ENCODE measurements at places on chromosomes 3 and 15.

- no peak for DNase-seq
These were observed 130.2 kb upstream of the TOPAZ1 start for GRCh38 chr3:44111482-44111881.

DNA sequence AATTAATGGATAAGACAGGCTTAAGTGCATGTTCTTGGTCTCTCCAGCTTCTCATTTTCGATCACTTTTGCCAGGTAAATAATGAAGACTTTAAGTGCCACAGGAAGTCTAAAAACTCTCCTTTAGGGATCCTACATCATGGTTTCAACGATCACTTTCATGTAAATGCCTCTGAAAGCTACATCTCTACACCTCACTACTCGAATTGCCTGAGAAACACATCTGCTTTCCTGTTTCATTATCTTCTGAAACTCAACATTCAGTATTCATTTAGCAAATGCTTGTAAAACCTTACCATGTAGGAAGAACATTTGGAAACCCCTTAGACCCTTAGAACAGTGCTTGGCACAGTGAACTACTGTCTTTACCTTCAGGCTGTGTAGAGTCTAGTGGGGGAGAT lies 16.2 kb downstream of the THAP10 start:
- no peak for DNase-seq

DNA sequence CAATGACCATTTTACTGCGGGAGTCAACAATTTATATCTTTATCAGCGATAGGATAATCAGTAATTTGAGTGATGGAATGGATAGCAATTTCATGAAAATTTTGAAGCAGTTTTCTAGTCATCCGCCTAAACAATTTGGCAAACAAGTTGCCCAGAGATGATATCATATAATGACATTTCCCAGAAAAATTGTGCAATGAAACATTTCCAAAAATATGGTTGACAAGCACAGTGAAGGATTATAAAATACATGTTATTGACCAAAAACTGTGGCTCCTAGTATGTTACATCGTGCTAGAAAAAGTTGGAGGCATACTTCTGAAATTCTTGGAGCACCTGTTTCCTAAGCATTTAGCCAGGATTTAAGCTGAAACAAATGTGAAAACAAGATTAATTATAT lies 145.1 kb downstream of the GHSR start:
- DNase-seq, result no peak

- peak; percentile 81 for DNase-seq
These were observed at the start of gene KAT2B for GRCh38 chr3:20039765-20040547. KAT2B (plus strand) TSS chr3:20040446; CDS start chr3:20040478, 32 bp downstream.

- no peak for DNase-seq
These were observed 31.5 kb downstream of the CRTAP start for GRCh38 chr3:33145221-33145900.

- DNase-seq, result no peak
These were observed 209.9 kb downstream of the NTRK3 start for GRCh38 chr15:88046576-88047129.

DNA sequence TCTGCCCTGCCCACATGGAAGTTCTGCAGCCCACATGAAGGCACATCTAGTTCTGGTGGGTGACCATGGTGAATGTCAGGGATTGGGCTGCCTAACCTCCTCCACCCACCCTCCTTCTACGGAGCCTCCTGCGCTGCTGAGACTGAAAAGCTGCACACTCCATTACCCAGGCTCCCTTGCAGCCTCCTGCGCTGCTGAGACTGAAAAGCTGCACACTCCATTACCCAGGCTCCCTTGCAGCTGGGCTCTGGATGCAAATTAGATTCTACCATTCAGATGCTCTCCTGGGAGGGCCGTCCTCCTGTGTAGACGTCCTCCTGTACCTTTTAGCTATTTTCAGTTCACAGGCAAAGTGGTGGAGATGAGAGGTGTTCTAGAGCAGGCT lies 32.1 kb downstream of the POMGNT2 start:
- no peak for DNase-seq

- DNase-seq, result peak; percentile 43
These were observed 214.5 kb upstream of the P2RY1 start for GRCh38 chr3:152620395-152620794.

DNA sequence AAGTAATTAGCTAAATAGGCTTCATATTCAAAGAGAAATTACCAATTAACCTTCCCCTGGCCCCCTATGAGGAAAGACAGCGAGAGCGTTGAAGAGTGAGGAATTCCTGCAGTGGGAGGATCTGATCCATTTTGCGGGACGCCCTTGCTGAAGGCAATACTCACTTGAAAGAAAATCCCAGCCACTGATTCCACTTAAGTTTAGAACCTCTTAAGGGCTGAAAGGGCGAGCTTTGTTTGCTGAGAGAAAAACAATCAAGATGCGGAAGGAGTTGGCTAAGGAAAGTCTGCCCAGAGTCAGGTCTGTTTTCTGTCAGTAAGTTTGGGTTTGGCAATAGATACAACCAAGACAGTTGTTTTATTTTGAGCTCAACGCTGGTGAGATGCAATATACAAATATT lies 102.8 kb upstream of the GBE1 start:
- DNase-seq, result no peak

DNA sequence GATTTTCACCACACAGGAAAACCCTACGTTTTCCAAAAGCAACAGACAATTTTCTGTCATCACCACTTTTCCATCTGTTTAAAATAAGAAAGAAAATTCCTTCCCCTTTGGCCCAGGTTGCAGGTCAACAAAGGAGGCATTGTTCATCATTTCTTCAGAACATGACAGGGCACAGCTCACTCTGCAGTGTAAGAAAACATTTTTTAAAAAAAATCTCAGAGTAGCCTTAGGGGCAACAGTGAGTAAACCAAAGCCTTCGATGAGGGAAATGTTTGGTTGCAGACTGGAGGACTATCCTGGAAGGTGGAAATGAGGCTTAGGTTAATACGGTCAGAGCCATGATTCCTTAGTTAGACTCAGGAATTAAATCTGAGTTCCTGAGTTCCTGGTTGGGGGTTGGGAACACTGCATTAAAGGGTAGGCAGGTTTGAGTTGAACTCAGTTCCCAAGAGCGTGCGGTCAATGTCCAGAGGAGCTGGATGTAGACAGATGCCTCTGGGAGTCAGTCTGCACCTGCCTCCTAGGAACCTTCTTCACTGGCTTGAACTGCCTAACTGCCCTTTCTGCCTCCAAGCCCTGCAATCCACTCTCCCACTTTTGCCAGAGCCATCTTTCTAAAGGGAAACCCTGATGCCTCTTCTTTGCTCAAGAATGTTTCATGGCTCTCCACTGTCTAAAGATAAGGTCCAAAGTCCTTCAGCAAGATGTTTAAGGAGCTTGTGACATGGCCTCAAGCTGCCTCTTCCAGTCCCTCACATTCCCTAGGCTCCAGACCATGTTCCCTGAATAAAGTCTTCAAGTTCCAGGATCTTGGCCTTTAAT lies 3.3 kb upstream of the HES1 start:
- DNase-seq, result no peak

GRCh38 chr15:75153087-75153486 lies 48.6 kb upstream of the C15orf39 start:
- no peak for DNase-seq

GRCh38 chr3:60064210-60065178 lies 1014.7 kb upstream of the CFAP20DC start:
- no peak for DNase-seq

- DNase-seq, result no peak
These were observed 199.2 kb upstream of the SLC2A2 start for GRCh38 chr3:171225708-171226107.

DNA sequence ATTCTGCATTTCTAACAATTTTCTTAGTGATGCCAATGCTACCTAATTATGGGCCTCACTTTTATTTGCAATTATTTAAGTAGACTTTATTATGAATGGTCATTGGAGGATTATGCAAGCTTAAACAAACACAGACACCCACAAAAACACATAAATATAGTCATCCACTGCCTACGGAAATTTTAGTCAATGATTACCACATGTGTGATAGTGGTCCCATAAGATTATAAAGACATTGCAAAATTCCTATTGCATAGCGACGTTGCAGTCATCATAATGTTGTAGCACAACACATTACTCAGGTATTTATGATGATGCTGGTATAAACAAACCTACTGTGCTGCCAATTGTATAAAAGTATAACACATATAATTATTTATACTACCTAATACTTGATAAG lies 247.8 kb upstream of the ALCAM start:
- DNase-seq, result no peak

DNA sequence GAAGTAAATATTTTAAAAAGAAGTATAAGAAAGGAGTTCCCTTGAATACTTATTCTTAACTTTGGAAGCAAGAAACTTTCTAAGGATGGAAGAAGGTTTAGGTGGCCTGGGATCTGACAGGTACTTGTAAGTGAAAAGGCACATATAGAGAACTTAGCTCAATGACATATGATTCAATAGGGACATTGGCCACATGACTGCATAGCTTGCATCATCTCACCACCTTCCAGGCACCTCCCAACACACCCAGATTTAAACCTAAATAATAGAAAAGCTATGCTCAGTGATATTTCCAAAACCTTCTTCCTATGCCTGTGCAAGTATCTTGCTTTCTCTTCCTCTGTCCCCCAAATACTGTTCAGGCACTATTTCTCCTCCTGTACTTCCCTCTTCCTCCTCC lies 4.7 kb upstream of the P2RY1 start:
- DNase-seq, result no peak

GRCh38 chr15:60052796-60053195 lies 48.7 kb downstream of the FOXB1 start:
- no peak for DNase-seq

DNA sequence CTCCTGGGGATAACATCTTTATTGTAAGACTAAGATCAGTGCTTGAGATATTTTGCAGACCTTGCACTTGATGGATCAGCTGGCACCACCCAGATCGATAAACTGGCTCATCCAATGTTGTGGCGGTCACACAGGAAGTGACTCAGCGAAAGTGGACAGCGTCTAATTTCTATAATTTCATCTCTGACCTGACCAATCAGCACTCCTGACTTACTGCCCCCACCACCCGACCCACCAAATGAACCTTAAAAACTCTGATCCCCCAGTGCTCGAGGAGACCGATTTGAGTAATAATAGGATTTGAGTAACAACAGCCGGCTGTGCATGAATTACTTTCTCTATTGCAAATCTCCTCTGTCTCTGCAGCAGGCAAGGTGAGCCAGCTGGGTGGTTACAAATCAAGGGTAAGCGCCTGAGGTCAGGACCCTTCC lies 62.7 kb upstream of the RNU6-1 start:
- DNase-seq, result no peak

- no peak for DNase-seq
These were observed 14.2 kb downstream of the ZNF80 start for GRCh38 chr3:114223143-114223542.

- peak; percentile 2 for DNase-seq
These were observed 22.1 kb downstream of the SNTN start for GRCh38 chr3:63674586-63674985.

- DNase-seq, result no peak
These were observed 11.6 kb downstream of the WWTR1 start for GRCh38 chr3:149646181-149646766.

- no peak for DNase-seq
These were observed 1458.4 kb upstream of the CADM2 start for GRCh38 chr3:83500422-83500821.

- DNase-seq, result no peak
These were observed 269.0 kb upstream of the TBC1D5 start for GRCh38 chr3:18011387-18011786.

GRCh38 chr15:78264304-78265136 lies at the start of gene DNAJA4:
DNAJA4 (plus strand) TSS chr15:78264562; CDS start chr15:78264764, 202 bp downstream.
- peak; percentile 40 for DNase-seq

DNA sequence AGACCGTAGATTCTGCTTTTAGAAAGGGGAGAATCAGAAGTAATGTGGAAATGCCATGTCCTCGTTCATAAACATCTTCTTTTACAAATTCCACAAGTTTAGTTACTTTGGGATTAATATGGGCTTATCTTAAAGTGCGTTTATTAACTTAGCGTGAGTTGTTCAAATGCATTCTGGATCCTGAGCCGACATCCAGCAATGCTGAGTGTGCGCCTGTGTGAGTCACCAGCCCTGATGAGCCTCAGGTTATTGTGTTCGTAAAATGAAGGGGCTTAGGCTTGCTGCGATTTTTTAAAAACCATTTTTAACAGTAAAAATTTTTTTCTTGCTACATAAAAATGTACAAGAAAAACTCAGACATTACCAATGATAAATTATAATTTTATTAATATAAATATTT lies 57.9 kb downstream of the TFRC start:
- DNase-seq, result no peak

DNA sequence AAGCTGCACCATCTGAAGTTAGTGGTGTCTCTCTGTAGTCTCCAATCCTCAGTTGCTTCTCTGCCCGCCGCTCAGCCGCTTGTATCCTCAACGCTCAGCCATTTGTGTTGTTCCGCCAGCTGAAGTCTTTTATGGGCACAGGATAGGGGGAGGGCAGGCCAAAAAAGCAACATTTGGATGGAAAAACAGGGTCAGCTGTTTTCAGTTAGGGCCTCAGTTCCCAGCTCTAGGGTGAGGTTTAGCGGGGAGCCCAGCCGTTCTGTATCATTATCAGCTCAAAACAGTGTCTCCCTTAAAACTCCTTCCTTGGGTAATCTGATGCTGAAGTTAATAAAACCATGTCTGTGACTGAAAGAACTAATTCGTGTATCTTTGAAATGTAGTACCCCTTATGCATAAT lies 329.5 kb upstream of the AZI2 start:
- DNase-seq, result no peak

DNA sequence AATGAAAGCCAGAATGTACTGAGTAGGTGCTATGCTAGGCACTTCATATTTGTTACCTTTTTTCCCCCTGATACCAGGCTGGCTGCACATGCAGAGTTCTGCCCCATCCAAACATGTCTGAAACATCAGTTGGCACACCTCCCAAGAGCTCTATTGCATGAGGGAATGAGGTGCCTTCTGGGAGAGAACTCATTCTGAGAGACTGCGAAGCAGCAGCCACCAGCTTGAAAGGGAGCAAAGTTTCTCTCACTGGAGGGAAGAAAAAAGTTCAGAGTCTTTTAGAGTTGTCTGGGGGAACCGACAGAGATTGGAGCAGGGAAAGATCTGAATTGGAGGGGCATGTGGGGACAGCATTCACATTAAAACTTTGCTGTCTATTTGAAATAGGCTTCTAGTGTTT lies 84.1 kb downstream of the AGBL1 start:
- DNase-seq, result no peak

DNA sequence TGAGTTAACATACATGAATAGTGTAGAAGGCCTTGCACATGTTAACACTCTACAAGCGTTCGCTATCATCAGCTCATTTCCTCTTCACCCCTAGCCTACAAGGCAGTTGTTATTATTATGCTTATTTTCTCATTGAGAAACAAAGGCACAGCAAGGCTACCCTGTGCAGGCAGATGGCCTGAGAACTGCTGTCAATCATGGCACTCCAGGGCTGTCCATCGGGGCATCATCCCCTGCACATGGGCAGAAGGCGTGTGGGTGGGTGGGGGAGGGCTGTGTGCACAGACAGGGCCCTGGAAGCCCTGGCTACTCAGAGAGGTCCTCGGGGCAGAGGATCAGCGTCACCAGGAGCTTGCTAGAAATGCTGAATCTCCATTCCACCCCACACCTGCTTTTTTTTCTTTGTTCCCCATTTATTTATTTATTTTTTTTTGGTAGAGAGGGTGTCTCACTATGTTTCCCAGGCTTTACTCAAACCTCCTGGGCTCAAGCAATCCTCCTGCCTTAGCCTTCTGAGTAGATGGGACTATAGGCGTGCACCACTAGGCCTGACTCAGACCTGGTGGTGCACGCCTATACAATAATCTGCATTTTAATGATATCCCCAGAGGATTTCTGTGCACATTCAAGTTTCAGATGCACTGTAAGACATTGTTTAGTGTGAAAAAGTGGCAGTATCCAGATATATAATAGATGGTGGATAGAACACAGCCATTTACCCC lies 9.6 kb upstream of the ZXDC start:
- DNase-seq, result no peak
